ENCODE measurements at places on chromosomes 6 and 20.

DNA sequence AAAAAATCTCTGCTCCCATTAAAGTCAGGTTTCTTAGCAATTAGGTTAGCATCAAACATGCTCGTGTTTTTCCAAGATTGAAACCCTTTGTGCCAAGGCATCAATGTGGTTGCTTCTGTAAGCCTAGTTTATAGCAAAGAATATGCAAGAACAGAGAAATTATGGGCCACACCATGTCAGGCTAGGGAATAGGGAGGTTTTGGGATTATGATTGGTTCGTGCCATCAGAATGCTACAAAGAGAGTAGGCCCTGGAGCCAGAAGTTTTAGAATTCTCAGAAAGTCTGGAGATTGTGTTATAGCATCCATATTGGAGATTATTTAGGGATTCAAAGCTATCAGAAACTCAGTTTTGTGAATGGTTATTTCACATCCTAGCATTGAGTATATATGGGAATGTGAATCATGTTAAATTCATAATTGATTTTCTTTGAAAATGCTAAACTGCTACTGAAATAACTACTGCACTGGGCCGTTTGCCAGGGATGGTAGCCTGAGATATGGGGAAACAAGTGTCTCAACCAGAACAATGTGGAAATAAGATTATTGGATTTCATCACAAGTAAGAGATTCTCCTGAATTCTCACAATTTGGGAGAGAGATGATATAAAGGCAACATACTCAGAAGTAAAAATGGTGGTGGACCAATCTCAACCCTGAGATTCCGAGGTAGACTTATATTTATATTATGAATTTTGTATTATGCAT, 45.3 kb downstream of the ZNF292 start:
- no peak for DNase-seq

DNA sequence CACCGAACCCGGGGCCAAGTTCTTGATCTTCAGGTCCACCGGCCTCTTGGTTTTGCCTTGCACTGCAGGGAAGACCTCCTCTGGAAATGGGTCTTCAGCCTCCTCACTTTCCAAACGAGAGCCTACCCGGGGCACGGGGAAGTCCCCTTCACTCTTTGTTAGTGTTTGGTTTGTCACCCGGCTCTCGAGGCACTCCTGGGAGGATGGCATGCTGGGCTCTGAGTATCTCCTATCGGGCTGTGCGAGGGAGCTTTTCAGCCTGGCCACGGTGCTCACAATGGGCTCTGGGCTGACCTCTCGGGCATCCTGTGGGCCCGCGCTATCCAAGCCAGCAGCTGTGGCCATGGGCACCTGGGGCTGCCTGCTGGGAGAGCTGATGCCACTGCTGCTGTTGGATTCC, 8.1 kb downstream of the TAGAP start:
- DNase-seq: no peak

GRCh38 chr20:26209171-26209941, 512.7 kb upstream of the ZNF337 start:
- DNase-seq: peak; percentile 21

GRCh38 chr20:43525021-43525420, 17.5 kb downstream of the L3MBTL1 start:
- DNase-seq: no peak

GRCh38 chr6:82980086-82980485, 85.6 kb downstream of the UBE3D start:
- no peak for DNase-seq

DNA sequence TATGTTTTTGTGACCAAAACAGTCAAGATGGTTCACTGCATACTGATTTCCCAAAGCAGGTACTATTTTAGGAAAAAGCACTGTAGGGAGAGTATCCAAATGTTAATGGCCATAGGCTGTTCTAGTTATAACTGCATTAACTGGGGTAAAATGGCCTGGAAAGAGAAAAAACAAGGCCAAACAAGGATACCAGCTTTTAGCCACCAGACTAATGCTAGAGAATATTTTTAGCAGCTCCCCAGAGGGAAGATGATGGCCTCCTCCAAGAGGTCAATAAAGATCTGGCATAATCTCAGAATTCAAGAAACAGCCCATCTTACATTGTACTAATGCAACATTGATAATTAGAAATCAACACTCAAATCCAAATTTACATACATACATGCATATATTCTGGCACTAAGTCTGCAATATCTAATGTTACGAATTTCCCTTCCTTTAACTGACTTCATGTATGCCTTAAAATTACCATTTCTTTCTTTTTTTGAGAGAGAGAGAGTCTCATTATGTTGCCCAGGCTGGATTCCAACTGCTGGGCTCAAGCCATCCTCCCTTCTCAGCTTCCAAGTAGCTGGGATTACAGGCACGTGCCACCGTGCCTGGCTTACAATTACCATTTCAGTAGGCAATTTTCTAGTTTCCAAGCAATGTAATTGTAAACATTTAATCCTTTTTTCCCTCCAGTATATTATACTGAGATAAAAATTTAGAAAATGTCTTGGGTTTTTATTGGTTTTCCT, 9.3 kb downstream of the COX7A2 start:
- no peak for DNase-seq

DNA sequence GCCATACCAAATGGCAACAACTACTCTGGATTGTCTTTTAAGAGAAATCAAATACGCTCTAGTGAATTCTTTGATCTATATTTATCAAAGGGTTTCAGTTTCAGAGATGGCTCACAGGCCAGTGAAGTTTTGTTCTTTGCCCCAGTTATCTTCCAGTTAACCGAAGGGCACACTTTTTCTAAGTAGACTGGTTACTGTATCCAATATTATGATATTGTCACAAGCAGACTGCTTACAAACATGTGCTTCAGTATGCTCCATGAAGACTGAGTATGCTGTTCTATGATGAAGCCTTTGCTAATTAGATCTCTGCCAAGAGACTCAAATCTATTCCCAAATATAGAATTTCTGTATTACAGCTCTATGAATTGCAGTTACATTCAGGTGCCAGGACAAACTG, 181.1 kb downstream of the REV3L start:
- no peak for DNase-seq

GRCh38 chr20:59662161-59662560, 57.8 kb downstream of the PHACTR3 start:
- DNase-seq: no peak

DNA sequence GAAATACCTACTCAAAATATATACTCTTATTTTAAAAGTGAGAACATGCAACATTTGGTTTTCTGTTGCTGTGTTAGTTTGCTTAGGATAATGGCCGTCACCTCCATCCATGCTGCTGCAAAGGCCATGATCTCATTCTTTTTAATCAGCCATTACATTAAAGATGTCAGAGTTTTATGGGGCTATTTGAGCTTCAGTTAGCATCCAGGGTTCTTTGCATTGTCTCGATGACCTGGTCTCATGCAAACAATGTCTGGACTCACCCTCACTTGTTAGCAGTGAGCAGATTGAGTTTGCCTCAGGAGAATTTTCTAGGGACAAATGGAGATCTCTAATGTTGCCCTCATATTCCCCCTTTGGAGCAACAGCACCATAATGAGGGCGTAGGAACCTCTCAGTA, 458.7 kb upstream of the AGPAT4 start:
- DNase-seq: no peak

- no peak for DNase-seq
These were observed 94.7 kb downstream of the TMEM242 start for GRCh38 chr6:157228426-157229131.

GRCh38 chr6:43491750-43492661, 14.6 kb downstream of the TJAP1 start:
- DNase-seq: no peak

DNA sequence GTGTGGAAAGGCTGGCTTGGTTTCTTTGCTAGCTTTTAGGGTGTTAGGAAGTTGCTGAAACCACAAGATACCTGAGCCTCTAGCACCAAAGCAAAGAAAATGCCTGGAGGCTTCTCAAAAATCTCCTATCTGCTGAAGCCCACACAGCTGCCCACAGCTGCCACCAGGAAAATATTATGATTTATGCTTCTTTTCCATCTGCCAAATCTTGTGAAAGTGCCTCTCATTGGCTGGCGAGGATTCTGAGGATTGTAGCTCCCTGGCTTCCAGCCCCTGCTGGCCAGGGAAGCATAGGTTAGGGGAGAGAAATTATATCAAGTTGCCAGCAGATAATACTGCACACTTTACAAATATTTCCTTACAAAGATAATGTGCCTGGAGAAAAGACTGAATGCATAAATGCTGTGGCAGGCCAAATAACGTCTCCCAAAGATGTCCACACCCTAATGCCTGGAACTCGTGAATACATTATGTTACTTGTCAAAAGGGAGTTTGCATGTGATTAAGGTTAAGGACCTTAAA, 98.4 kb downstream of the MRPL14 start:
- DNase-seq: no peak

DNA sequence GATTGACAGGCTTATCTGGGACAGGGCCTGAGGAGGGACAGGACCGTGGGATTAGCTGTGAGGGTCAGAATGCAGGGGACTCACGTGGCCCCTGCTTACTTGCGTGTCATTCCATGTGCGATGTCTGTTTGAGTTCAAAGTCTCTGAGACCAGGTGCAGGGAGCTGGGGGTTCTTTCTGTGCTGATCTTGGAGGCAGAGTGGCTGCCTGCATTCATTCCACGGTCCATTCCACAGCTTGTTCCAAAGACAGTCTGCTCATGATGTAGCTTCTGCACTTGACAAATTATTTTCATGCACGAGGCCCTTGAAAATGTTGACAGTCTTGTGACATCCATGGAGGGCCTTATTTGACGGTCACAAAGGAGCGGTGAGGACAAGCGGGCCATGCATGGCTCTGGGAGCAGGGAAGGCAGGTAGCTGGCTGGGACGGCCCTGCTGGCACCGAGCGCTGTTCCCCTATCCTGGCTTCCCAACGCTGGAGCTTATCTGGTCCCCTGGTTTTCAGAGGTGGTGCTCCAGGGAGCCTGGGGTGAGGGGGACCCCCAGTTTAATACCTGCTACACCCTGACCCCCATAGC, 156.3 kb upstream of the RNF24 start:
- DNase-seq: no peak

DNA sequence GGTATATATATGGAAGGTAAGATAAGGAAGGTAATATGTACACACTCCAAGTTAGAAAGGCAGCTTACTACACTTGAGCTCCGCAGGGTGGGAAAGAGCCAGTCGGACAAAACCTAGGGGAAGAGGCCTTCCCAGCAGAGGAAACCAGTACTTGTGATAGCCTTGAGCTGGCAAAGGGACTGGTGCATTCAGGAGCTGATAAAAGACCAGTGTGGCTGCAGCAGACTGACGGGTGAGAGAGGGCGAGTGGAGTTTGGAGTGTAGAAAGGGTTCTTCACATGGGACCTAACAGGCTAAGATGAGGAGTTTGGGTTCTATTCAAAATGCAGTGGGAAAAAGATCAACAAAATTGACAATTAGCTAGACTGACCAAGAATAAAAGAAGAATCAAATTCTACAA, 49.3 kb upstream of the KIF13A start:
- DNase-seq: no peak

DNA sequence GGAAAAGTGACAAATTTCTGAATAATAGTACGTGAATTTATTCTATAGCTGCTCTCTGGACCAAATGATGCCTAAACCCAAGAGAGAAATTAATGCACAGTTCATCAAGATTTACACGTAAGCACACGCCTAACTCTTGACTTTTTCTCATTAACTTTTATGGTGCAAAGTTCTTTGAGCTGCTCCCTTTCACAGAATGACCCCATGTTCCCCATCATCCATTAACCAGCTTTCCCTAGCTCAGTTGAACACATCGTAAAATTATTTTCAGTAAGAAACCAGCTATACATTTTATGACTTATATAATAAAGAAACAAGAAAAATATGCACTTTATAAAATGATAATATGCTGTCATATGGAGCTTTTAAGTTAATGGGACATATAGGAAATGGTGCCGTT, 54.3 kb downstream of the ID4 start:
- no peak for DNase-seq

GRCh38 chr6:119942078-119942752, 592.7 kb upstream of the MAN1A1 start:
- DNase-seq: no peak

GRCh38 chr6:104595311-104595820, 264.4 kb downstream of the HACE1 start:
- no peak for DNase-seq

DNA sequence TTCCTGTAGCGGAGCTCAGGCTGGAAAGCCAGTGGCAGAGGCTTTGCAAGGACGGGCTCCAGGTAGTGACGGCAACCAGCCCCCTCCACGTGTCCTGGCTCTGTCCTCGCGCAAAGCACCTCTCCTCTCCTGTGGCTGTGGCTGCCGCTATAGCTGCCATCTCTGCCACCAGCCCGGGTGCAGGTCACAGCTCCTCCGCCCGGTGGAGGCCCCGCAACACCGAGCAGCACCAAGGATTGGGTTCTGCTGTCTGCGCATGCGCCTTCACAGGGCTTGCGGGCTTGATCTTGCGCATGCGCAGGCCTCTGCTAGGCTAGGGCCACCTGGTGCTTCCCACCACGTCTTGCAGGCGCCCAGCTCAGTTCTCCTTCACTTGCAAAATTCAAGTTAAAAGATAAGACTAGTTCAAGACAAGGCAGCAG, 625.4 kb downstream of the QKI start:
- peak; percentile 19 for DNase-seq

DNA sequence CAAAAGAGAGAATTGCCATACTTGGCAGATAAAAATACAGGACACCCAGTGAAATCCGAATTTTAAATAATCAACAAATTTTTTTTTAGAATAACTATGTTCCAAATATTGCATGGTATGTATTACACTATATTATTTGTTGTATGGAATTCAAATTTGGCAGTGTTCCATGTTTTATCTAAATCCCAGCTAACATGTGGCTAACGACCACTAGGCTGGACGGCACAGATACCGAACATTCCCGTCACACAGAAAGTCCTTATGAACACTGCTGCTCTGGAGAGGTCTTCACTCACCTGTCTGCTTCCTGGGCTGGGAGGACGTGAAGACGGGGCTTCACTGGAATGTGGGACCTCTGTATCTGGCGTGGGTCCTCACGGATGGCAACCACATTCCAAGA, 32.8 kb downstream of the SNX5 start:
- no peak for DNase-seq

DNA sequence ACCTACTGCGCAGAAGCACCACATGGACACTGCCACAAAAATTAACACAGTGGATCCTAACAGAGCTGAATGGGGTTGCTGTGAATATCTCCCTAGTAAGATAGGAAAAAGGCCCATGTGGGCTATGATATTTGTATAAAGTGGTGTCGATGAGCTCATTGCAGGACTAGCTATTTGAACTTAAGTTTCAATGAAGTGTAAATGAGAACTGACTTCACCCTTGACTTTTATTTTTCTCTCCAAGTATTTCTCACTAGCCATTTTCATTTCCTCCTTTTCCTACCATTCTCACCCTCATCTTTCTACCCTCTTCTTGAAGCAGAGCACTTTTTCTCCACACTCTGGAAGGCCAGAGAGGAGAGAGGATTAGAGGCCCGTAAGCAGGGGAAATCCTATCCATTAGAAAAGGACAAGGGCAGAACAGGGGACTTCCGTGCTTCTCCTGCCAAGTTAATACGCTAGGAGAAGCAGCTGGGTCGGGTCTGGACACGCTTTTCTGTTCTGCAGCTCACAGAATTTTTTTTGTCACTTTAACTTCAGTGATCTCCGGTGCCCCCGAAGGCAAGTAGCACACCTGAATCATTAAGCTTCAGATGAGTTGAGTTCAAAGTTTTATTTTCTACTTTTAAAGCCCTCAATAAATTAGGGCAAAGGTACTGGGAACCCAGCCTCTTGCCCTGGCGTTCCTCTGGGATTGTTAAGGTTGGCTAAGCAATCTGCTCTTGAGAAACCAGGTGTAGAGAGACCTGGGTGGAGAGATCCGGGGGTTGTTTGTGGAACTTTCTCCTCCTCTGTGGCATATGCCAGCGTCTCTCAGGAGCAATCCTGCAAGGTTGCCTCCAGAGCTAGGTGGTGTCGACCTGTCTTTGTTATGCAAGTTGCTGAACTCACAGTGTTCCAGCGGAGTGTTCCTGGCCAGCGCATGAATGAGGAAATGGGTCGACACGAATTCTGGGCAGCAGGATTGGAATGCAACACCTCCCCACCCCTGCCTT, 56.2 kb upstream of the ARID1B start:
- DNase-seq: no peak
